ENCODE measurements at places on chromosomes 11 and 22.

DNA sequence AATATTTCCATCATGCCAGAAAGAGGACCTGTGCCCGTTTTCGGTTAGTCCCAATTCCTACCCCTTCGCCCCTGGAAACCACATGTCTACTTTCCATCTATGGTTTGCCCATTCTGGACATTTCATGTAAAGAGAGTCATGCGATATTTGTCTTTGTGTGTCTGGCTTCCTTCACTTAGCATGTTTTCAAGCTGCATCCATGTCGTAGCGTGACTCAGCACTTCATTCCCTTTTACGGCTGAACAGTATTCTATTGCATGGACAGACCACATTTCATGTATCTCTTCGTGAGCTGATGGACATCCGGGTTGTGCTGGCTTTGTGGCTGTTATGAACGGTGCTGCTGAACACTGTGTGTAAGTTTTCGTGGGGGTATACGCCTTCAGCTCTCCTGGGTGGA lies 43.4 kb downstream of the SCUBE1 start:
- no peak for DNase-seq

GRCh38 chr11:110525883-110526282 lies 96.1 kb downstream of the FDX1 start:
- DNase-seq = peak; percentile 59

DNA sequence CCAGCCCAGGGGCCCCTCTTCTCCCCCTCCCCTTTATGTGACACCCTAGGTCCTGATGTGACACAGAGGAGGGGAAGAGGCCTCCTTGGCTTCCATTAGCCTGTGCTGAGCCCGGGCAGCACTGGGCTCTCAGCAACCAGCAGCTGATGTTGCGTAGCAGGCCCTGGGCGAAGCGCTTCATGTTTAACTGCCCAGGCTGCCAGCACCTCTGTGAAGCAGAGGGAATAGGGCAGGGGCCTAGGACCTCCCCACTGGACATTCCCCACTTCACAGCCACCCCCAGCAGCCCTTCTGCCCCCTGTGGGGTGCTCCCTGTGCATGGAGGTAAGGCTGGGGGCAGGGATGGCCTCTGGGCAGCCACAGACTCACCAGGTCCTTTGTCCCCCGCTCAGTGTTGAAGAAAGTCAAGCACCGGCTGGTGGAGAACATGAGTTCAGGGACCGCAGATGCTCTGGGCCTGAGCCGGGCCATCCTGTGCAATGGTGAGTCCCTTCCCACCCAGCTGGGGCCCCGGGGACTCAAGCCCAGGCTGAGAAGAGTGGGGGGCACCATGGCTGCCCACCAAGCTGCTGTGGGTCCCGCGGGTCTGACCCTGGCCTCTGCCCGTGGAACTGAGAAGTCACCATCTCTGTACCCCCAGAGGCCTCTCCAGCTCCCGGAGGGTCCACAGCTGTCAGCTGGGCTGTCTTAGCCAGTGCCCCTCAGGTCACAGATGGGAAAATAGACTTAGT lies 11.6 kb downstream of the PICK1 start:
- no peak for DNase-seq

- DNase-seq = peak; percentile 83
Measured at GRCh38 chr11:27698872-27699241, 1.4 kb downstream of the BDNF start.

DNA sequence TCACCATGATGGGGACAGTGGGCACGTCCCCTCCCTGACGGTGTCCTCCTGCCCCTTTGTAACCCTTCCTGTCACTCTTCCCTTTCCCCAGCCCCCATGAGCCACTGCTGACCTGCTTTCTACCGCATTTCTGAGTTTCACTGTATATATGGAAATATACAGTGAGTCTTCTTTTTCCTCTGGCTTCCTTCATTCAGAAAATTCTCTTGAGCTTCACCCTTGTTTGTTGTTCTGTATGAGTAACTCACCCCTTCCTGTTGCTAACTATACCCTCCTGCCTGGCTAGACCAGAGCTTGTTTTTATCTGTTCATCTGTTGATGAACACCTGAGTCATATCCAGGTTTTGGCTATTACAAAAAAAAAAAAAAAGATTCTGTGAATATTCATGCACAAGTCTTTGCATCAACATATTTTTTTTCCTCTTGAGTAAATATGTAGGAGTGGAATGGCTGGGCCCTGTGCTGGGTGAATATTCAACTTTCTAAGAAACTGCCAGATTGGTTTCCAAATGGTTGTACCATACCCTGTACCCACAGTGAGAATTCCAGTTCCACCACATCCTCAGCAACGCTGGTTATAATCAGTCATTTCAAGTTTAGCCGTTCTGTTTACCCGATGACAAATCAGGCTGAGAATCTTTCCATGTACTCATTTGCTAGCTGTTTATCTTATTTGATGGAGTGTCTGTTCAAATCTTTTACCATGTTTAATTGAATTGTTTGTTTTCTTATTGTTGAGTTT lies 62.0 kb downstream of the IGF2 start:
- no peak for DNase-seq

DNA sequence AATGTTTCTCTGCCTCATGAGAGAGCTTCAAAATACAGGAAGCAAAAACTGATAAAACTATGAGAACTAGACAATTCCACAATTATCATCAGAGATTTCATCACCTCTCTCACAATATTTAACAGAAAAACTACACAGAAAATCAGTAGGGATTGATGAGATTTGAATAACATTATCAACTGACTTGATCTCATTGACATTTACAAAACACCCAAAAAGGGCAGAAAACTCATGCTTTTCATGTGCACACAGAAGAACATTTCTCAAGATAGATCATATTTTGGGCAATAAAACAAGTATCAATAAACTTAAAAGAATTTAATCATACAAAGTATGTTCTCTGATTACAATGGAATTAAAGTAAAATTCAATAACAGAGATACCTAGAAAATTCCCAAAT lies 35.6 kb downstream of the BTBD10 start:
- no peak for DNase-seq

- DNase-seq = no peak
Measured at GRCh38 chr22:19429950-19430889, 1.3 kb downstream of the HIRA start.

GRCh38 chr11:125569915-125570621 lies 791 bp downstream of the EI24 start:
- no peak for DNase-seq

- no peak for DNase-seq
Measured at GRCh38 chr11:66293777-66294625, 2.3 kb downstream of the TMEM151A start.

DNA sequence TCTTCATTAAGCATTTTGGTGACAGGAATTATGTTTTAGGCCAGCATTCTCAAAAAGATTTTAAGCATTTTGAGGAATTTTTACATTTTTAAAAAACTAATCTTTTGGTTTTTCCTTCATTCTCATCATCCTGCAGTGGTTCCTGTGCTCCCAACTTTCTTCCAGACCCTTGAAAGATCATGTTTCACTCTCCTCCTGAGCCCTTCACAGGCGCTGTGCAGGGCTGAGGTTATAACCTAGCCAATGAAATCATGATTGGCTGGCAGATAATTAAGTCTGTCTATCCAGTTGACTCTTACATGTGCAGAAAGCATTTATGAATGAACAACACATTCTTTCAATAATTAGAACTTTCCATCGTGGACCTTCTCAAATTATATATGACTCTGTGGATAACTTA lies 226.3 kb downstream of the DDX10 start:
- DNase-seq = no peak

GRCh38 chr11:88312628-88313027 lies 24.9 kb downstream of the CTSC start:
- DNase-seq = no peak

- no peak for DNase-seq
Measured at GRCh38 chr11:20238712-20239111, 78.4 kb upstream of the DBX1 start.

DNA sequence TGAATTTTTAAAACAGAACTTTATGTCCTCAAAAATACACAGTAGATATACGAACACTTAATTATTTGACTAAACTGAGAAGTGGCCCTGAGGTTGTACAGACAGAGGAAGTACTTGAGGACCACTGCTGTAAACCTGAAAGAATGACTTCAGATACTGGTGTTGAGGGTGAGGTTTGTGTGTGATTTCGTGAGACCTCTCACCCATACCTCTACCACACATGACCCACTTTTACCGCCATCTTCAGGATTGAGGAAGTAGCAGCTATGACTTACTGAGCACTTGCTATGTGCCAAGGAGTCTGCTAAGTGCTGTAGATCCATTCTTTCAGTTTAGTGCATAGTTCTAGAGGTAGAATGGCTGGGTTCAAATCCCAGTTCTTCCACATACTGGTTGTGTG lies 21.9 kb downstream of the MMP13 start:
- DNase-seq = no peak

GRCh38 chr22:24289741-24290163 lies 19.1 kb downstream of the SPECC1L start:
- DNase-seq = no peak

DNA sequence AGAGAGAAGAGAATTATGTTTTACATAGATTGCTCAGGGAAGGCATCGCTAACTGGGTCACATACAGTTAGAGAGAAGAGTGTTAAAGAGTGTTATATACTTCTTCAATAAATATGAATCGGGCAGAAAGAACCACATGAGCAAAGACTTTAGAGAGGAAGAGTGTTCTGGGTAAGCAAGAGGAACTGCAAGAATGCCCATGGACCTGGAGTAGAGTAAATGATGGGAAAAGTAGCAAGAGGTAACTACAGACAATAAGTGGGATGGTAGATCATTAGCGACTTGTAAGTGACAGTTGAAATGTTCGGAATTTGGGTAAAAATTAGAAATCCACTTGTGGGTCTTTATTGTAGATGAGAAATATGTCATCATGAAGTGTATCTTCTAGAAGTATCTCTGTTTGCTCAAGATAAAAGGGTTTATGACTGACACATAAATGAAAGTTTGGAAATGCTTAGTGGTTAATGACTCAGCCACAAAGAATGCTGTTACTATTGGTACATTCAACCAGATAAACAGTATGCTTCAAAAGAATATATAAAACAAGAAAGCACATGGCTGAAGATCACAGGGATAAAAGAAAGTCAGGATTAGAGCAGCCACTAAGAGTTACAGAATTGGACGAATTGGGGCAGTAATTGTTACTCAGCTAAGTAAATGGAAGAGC lies 229.3 kb downstream of the CASP12 start:
- DNase-seq = peak; percentile 73

- no peak for DNase-seq
Measured at GRCh38 chr11:30705913-30706675, 119.9 kb upstream of the MPPED2 start.

- no peak for DNase-seq
Measured at GRCh38 chr11:118634431-118635236, 27.2 kb downstream of the PHLDB1 start.

- DNase-seq = no peak
Measured at GRCh38 chr11:17634776-17635550, 84.4 kb upstream of the MYOD1 start.

DNA sequence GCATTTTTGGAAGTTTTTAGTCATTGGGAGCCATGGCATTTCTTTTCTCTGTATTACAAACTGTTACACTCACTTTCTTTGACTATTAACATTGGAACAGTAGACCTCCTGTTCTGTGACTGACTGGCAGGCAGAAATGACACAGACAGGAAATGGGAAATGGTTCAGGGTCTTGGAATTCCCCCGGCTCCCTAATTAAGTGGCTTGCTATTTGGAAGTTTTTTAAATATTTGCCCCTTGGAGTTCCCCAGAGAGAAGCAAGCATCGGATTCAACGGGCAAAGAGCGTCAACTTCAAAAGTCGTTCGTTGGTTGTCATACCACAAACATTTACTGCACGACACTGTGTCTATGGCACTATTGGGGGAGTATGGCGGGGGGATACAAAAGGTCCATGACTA lies 1.1 kb upstream of the BIRC2 start:
- DNase-seq = no peak

DNA sequence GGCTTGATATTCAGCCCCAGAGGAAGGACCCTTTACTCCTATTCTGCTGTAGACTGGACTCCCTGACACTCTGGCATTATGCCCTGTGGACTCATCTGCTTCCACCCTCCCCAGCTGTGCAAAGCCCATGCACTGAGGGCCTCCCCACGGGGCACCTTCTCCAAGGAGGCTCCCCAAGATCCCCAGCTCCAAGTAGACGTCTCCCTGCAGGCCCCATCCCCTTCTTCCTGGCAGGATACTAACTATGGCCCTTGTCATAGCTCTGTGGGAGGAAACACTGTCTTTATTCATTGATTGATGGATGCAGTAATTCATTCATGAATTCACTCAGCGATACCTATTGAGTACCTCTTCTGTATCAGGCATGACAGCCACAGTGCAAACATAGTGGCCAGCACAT lies 15.3 kb upstream of the APOL6 start:
- DNase-seq = no peak

DNA sequence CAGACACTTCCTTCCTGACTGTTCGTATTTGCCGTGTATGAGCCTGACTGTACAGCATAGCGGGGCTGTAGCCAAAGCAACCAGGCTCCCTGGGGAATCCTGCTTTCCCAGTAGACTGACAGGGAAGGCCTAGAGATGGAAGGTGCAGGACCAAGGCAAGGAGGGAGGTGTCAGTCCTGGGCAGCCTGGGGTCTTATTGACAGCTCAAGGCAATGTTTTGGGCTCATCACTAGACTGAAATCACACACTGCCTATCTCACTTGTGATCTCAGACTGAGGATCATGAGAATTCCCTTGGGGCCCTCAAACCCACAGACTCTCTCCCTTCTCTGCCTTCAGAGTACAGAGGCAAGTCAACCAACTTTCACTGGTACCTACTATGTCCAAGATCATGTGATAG lies 346.8 kb upstream of the NARS2 start:
- no peak for DNase-seq

DNA sequence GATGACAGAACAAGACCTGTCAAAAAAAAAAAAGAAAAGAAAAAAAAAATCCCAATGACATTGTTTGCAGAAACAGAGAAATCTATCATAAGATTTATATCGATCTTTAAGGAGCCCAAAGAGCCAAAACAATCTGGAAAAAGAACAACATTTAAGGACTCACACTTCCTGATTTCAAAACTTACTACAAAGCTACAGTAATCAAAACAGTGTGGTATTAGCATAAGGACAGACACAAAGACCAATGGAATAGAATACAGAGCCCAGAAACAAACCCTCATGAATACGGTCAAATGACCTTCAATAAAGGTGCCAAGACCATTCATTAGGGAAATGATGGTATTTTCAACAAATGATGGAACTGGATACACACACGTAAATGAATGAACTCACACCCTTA lies 12.2 kb downstream of the ARVCF start:
- DNase-seq = no peak

GRCh38 chr22:40805239-40805638 lies 13.9 kb downstream of the SLC25A17 start:
- no peak for DNase-seq

GRCh38 chr11:68043349-68044144 lies 4.7 kb downstream of the TCIRG1 start:
- DNase-seq = peak; percentile 46
